ENCODE measurements at places on chromosomes 1 and 21. TPM values are rescaled to one million over a fixed set of nuclear protein-coding genes. Genes with fewer than 3 reads are reported as not detected.
A peak's percentile ranks its signal among the peaks of the same experiment; 100 is the strongest.

DNA sequence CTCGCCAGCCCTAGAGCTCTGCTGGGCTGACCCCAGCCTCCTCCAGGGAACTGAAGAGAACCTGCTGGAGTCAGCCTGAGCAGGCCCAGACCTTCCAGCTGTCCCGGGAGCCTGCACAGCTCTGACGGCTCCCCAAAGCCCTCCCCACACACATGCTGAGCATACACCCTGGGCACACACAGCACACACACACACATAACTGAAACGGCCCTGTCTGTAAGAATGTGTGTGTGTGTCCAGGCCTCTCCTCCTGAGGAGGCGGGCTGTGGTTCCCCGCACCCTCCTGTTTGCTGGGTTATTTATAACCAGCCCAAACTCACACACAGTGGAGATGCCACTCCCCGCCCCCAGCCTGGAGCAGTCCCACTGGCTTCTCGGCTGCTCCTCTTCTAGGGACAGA lies 20.2 kb downstream of the SDC3 start:
- no peak for DNase-seq

IL12RB2 gene
- 0.65 TPM for polyA plus RNA-seq

SLAMF1 gene
- polyA plus RNA-seq, result 0.38 TPM

- DNase-seq, result no peak
Measured at GRCh38 chr21:24594082-24594481, 1013.2 kb downstream of the MRPL39 start.

PTGS2 gene
- polyA plus RNA-seq, result 0.92 TPM

DNA sequence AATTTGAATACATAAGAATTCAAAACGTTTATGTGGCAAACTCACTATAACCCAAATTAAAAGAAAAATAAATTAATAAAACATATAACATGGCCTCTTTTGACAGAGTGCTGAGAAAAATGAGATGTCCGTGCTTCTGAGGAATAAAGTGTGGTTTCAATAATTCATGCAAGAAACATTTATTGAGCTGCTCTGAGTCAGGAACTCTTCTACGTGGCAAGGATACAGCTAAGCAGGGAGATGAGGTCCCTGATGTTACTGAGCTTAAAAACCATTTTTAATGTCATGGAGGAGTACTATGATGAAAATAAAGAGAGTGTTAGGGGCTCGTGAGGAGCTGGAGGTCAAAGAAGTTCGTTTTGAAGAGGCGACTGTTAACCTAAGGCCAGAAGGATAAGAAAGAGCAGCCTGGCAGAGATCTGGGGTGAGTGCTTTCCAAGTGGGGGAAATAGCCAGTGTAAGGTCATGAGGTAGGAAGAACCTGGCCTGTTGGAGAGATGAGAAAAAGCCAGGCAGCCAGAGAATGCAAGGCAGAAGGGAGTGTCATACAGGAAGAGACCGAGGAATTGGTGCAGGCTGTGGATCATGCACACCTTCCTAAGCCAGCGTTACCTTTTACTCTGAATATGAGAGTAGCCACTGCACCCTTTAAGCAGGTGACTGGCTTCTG lies 182.2 kb upstream of the DUSP10 start:
- no peak for DNase-seq

- DNase-seq, result no peak
Measured at GRCh38 chr1:10597492-10598388, 123.0 kb downstream of the PEX14 start.

DNA sequence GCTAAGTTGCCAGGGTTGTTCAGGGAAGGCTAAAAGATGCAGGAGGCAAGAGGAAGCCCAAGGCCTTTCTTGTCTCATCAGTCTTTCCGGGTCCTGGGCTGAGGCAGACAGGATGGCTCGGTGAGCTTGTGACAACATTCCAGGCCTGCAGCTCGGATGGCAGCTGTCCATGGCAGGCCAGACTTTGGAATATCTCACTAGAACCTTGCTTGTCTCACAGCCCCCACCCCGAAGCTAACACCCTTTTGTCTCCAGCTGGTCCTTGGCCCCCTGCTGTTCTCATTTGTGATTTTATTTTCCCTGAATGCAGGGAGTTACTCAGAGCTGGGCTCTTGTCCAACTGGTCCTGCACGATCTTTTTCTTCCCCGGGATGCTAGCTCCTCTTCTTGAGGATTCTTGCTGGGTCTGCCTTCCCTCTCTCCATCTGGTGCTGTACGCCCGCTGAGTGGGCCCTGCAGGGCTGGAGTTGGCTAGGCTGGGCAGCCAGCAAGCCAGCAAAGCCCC lies 477.2 kb upstream of the CAMK1G start:
- no peak for DNase-seq

DNA sequence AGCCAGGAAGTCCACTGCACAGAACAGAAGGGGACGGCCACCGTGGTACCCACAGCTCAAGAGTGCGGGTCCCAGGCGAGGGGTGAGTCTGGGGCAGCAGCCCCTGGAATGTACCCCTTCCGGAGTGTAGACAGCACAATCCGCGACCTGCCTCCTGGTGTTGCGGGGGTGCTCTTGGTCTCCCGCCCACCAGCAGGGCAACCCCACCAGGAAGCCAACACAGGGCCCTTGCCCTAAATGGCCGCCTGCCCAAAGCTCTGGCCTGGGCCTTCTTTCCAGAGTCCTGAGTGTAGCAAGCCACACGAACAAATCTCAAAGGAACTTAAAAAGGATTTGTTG lies 1.1 kb upstream of the SLC19A1 start:
- DNase-seq, result no peak

EDARADD gene
- polyA plus RNA-seq, result 1.2 TPM

GRCh38 chr1:234371414-234371813 lies 1.8 kb upstream of the COA6 start:
- no peak for DNase-seq

DNA sequence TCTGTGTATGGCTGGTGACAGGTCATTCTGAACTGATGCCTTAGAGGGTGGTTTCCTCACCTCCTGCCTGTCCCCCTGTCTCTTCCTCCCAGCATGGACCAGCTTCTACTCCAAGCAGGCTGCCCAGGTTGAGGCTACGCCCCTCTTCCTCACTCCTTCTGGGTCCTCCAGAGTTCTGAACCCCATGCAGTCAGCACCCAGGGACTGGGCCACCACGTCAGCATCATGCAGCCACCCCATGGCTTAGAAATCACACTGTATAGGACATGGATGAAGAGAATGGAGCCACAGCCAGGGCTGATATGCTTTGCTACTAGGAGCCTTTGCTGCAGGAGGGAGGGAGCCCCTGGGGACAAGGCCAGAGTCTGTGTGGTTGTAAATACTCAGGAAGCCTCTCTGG lies 8.3 kb downstream of the FOXO6 start:
- DNase-seq, result no peak

MLLT11 gene
- polyA plus RNA-seq, result 3.3 TPM

DPT gene
- polyA plus RNA-seq, result 16.2 TPM

GRCh38 chr1:47669081-47669585 lies 231.3 kb downstream of the FOXD2 start:
- DNase-seq, result no peak

GRCh38 chr1:234989019-234989418 lies 139.6 kb downstream of the TOMM20 start:
- DNase-seq, result no peak

DNA sequence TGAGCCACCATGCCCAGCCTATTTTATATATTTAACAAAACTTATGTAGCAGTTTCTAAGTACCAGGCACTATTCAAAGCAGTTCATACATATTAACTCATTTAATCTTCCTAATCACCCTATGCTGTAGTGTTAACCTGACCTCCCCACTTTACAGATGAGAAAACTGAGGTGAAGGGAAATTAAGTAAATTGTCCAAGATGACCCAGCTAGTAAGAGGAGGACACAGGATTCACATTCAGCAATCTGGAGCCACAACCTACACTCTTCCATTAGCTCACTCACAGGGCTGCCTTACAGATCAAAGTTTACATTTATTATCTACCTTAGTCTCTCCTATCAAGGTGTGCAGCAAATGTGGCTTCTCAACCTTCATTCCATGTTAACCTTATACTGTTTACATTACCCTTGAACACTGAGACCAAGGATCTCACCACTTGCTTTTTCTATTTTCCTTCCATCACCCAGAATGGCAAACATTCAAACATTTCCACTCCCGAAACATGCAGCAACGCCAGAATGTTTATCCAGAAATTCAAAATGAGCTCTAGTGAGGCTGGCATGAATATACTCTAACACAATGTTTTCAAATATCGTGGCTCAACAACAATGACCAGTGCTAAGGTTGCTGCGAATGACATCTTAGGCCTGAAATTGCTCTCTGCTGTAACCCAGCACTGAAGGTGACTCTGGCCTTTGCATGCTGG lies 24.5 kb downstream of the HIVEP3 start:
- no peak for DNase-seq

TENT5C gene
- polyA plus RNA-seq, result 6.7 TPM

IFI44L gene
- polyA plus RNA-seq, result 1.1 TPM

DNA sequence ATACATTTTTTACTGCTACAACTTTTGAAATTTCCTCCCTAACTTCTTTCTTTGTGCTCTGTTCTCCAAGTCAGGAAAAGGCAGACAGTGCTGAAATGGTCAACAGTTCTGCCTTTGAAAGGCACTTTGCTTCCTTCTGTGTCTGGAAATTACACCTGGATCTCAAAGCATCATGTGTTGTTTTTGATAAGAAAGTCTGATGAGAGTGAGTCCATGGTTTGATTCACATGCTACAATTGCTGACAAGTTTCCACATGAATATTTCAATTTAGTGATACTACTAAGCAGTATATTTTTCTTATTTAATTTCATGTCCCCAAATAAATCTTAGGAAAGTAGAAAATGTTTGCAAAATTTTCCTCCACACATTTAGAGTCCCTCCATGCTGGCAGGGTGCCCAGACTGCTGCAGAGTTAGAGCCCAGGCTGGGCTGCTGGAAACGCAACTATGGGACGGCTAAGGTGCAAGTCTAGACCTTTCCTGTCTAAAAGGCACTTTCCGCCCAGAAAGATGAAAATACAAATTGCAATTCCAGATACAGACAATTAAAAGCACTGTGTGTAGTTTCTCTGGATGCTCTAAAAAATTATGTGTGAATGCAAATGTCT lies 96.6 kb upstream of the RUNX1 start:
- no peak for DNase-seq

DNA sequence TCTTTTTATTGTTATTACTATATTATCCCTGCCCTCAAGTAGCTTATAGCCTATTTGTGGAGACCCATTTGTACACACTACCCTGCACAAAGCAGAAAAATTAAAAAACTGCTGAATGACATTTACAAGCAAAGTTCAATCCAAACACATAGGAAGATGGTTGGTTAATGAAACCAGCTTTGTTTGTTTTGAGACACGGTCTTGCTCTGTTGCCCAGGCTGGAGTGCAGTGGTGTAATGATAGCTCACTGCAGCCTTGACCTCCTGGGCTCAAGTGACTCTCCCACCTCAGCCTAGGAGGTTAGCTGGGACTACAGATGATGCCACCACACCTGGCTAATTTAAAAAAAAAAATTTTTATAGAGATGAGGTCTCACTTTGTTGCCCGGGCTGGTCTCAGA lies 31.6 kb downstream of the TGFB2 start:
- no peak for DNase-seq

DNA sequence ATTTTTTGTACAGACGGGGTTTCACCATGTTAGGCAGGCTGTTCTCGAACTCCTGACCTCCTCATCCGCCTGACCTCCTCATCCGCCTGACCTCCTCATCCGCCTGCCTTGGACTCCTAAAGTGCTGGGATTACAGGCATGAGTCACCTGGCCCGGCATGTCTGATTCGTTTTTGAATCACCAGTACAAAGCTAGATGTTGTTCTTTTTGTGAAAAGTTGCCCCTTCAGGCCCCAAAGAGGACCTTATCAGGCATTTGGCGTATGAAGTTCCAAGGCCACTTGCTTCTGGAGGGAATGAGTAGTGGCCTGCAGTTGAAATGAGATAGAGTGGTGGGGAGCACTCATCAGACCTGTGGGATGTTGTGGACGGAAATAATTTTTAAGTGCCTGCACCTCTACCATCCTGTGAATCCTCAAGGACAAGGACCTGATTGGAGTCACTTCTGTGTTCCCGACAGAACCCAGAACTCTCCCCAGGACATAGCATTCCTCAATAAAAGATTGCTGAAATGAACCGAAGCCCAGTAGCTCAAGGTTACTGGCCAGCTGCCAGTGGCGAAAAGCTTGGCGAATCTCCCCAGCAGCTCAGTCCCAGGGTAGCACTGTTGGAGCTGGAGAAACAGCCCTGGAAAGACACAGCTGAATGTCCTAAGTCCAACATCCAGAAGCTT lies 50.1 kb downstream of the NDUFS5 start:
- DNase-seq, result peak; percentile 74

FMO1 gene
- polyA plus RNA-seq, result 1.6 TPM

GRCh38 chr1:53091841-53092645 lies 30.0 kb downstream of the PODN start:
- peak; percentile 43 for DNase-seq

Measured in pancreas (tissue), 10 donors.